SW480 (cell line): ENCODE measurements at places on chromosomes 6 and 20.
A peak's percentile ranks its signal among the peaks of the same experiment; 100 is the strongest.

DNA sequence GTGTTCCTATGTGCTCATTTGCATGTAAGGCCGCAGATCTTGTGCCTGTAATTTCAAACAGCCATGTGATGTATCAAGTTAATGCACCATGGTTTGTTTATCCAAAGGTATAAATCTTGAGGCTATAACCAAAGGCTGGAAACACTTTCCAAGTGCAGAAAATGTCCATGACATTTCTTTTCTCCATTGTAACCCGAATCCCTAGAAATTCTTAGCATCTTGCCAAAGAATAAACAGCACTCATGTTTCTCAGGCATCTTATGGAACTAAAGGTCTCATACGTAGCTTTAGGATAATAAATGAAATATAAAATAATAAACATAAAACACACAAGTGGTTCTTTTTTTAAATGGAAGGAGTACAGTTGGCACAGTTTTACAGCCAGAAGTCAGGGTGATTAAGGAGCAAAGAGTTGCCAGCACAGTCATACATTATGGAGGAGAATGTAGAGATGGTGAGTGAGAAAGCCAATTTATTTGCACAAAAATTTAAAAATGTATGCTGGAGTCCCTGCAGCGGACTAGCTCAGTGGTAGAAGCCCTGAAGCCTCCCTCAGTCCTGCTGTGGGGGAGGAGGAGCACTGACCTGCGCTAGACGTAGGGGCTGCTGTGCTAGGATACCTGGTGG, 18.0 kb downstream of the CDH26 start:
- DNase-seq = no peak

DNA sequence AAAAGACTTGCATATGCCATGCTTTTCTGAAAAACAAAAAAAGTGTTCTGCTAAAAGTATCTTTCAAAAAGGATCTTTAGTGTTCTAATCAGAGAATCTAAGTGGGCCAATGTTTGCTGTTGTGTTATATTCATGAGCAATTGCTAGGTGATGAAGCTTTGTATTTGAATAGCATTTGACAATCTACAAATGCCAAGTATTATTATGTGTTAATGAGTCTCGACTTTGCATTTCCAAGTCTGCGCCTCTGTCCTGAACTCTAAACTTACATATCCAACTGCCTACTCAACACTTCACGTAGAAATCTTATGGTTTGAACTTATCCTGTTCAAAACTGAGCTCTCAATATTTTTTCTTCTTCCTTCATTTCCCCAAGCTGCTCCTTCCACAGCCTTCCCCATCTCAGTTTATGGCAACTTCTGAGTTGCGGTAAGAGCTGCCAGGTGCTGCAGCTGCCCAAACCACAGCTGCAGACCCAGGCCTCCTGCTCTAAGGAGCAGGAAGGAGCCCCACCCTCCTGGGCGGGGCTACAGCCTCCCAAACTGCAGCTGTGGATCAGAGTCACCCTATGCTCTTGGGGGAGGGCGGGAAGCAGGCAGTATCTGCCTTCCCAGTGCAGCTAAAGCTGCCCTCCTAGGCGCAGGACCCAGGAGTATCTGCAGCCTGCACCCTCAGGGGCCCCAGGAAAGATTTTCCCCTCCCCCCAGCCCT, 16.7 kb upstream of the MAK start:
- no peak for DNase-seq

GRCh38 chr20:14707026-14707680, 369.7 kb upstream of the FLRT3 start:
- no peak for DNase-seq

GRCh38 chr6:161257793-161258457, 15.9 kb downstream of the AGPAT4 start:
- no peak for DNase-seq

GRCh38 chr20:21391185-21391971, 5.9 kb downstream of the NKX2-4 start:
- no peak for DNase-seq

- DNase-seq = peak; percentile 17
Observed at GRCh38 chr6:113786168-113786567, 71.0 kb upstream of the MARCKS start.

- DNase-seq = no peak
Observed at GRCh38 chr6:140393665-140394540, 1019.5 kb upstream of the CITED2 start.

- peak; percentile 27 for DNase-seq
Observed at GRCh38 chr6:8172530-8172929, 70.2 kb upstream of the EEF1E1 start.

- DNase-seq = no peak
Observed at GRCh38 chr20:58213121-58213520, 15.3 kb downstream of the ANKRD60 start.

- DNase-seq = no peak
Observed at GRCh38 chr6:108789475-108789874, 58.7 kb upstream of the ARMC2 start.

DNA sequence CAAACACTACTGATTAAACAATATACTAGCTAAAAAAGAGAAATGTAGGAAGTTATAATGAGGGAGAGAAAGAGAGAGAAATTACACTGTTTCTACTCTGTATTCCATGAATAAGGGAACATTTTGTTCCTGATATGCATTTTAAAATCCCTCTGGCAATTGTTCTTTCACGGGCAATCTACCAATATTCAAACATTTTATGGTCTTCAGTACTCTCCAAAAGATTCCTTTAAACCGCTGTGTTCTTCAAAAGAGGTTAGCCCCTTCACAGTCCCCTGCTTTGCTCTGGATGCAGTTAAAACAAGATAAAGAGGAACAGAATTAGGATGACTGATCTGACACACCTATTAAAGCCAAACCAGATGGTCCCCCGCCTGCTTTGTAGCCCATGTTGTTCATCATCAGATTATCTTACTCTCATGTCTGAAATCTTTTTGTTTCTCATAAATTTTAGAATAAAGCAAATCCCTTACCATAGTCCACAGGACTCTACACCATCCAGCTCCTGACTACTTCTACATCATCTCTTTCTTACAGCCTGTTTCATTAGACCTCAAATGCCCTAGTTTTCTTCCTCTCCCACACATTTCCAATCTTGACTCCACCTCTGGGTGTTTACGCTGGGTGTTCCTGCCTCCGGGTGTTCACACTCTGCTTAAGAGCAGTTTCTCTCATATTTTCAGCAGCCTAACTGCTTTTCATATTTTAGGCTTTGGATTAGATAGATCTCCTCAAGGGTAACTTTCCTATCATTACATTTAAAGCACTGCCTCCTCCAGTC, 399.7 kb downstream of the COL12A1 start:
- DNase-seq = no peak

DNA sequence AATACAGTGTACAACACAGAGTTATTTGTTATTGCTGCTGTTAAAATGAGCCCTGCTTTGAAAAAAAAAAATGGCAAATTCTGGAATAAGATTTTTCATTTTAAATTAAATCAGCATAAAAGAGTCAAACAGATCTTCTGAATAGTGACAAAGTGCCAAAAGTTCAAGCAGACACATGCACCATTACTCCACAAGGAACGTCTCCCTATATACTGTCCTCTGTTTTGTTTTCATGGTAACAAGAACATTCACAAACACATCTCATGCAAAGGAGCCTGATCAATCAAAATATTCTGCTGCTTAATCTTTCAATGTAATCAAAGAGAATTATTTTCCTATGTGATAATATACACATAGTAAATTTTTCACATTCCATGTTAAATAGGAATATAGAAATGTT, 2.7 kb downstream of the HIVEP2 start:
- no peak for DNase-seq

DNA sequence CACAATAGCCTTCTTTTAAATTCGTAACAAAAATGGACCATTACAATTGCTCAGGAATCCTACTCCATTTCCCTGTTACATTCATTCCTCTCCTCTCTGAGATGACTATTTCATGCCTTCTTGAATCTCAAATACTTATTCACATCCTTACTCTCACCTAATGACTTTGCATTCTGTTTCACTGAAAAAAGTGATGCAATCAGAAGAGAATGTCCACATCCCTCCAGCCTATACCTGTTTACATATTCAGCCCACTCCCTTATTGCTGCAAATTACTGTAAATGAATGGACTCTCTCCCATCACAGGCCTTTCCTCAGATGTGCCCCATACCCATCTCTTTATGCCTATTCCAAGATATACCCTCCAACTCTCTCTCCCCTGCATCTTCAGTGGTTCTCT, 8.6 kb downstream of the TAAR1 start:
- no peak for DNase-seq

DNA sequence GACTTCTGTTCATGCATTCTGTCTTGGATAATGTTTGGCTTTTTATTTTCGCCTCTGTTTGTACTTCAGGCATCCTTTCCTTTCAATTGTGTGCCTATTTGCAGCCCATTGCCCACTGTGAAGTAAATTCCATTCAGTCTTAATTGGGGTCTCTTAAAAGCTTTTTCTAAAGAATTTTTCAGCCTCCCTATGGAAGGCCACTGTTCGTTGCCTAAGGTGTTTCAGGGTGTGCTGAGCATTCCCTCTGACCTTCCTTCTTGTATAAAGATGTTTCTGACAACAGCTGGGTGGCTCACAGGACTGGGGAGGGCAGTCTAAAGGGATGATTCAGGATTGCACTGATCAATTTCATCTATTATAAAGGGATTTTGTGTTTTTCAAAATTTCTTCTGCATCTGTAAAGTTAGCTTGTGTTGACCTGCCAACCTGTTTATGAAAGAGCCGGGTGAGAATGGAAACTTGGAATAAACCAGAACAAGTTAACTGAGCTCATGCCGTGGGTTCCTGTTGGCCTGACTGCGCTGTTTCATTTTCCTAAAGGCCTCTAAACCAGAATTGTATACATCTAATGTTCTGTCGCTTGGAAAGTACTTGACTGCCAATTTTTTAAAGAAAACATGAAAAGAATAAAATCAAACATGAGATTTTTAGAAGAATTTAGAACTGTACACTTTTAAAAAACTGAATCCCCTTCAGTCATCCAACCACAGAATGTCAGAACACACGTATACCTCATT, 14.3 kb downstream of the PHACTR2 start:
- no peak for DNase-seq

DNA sequence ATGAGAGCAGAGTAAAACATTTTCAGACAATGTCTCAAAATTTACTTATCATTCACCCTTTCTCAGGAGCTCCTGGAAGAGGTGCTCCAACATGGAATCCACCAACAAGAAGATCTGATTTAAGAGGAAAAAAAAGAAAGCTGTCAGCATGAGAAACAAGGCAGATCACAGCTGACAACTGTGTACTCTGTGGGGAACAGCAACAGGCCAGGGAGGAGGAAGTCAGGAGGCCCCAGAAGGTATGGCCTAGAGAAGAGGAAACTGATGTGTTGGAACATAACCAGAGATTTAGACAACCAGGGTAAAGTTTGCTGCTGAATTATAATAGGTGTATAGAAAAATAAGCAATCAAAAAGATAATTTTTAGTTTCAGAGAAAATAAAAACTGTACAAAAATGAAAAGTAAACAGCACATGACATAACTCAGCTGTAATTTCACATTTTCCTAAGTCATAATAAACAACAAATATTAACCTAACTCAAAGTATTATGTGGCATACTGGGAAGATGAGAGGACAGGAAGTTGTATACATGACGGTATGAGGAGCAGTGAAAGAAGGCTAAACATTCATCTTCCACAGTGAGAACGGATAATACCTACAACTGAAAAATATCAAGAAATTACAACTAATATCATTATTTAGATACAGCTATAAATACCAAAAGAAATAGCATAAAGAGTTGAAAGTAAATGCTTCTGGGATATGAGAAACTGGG, 113.6 kb upstream of the EMILIN3 start:
- DNase-seq = no peak
